ENCODE measurements at places on chromosomes 6 and 20. TPM values are rescaled to one million over a fixed set of nuclear protein-coding genes. Genes with fewer than 3 reads are reported as not detected.

STK38 gene
- total RNA-seq, result 37.6 TPM

CD83 gene
- total RNA-seq, result 57.2 TPM

- DNase-seq, result no peak
These were observed 117.8 kb upstream of the F13A1 start for GRCh38 chr6:6438286-6438685.

DNA sequence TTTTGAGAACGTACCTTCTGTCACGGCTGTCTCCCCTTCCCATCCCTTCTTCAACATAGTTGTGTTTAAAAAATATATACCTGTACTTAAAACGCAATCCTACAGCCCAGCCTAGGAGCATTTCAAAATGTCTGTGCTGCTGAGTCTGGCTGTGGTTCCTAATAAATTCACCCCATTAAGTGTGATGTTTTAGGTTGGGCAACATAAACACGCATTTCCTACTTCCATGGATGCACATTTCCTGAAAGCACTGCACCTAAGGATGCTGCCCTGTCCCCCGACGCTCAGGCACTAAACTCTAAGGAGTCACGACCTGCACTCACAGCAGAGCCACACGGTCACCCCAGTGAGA is 1.2 kb downstream of the REV3L start:
- no peak for DNase-seq

GRCh38 chr6:1382331-1382882 is 7.0 kb upstream of the FOXF2 start:
- DNase-seq, result no peak

DNA sequence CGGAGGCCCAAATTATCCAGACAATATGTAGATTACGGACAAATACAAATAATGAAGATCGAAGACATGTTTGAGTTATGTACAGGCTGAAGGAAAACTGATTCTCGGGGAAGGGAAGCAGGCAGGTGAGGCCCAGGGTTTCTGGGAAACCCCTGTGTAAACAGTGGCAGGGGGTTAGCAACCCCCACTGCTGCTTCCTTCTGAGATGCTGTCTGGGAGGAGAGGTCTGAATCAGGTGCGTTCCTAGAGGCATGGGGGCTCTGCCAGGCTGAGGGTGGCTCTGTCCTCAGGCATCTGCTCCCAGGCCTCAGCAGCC is 7.2 kb upstream of the MDGA1 start:
- no peak for DNase-seq

DNA sequence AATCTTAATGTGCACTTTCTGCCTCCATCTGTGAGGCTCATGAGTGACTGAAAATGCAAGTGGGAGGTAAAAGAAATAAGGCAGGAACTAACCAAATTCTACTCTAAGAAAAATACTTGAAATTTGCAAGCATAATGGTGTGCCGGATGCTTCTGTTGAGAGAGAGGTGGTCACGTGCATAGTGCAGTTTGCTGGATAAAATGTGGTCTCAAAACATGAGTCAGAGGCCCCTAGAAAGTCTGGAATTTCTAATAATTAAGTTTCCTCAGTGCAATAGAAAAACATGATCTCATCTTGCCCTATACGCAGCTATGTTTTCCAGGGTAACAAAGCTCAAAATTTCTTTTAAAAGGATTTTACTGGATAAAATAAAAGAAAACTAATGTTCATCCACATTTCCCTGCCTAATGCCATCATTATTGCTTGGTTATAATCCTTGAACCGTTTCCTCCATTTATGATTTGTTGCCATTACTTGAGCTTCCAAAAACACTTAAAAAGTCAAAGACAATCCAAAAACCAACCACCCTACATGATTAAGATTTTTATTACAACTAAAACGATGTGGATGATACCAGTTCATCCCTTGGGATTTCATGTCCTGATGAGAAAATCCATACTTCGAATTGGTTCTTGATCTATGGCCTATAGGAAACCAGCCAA is 351.7 kb upstream of the ARID1B start:
- no peak for DNase-seq

GRCh38 chr20:47336129-47336754 is 20.3 kb downstream of the ZMYND8 start:
- no peak for DNase-seq

- no peak for DNase-seq
These were observed 39.5 kb upstream of the ADGRF5 start for GRCh38 chr6:46961232-46961631.

- DNase-seq, result no peak
These were observed 140.3 kb downstream of the BCAS1 start for GRCh38 chr20:53929974-53930650.

DNA sequence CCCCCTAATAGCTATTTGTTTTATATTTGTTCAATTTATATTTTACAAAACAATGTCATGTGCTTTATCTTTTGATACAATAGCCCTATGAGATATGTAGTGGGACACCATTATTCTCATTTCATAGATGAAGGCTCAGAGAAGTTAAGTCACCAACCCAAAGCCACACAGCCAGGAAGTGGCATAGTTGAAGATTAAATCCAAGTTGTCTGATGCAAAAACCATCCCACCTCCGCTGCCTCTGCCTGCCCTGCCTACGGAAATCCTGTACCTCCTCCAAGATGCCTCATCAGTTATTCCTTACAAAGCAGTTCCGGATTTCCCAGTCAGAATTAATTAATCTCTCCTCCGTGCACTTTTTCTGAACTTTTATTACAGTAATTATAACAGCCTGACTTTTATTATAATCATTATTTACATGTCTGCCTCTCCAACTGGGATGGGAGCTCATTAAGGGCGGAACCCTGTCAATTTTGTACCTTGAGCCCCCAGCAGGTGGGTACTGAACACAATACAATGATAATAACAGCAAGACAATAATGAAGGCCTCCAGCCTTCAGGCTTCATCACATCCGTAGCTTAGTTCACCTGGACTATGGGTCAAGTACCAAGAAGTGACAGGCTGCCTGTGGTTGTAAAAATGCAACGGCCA is 54.7 kb downstream of the LRFN2 start:
- DNase-seq, result no peak

DNA sequence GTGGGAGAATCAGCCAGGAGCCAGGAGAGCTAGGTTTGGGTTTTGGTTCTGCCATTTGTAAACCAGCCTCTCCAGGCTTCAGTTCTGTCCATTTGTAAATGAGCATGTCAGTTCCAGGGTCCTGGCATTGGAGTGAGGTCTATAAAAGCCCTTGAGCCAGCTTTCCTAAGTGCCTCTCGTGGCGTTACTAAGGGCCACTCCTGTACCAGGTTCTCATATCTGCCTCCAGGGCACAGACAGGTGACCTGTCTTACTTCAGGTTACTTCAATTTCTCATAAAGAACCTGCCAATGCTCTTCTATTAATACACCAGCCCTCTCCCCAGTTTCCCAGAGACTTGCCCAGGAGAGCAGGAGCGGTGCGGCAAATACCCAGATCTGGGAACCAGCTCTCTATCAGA is 101.9 kb downstream of the VEGFA start:
- no peak for DNase-seq

TCP11 gene
- not detected for total RNA-seq

- peak; percentile 28 for DNase-seq
These were observed 56.3 kb upstream of the TULP1 start for GRCh38 chr6:35569011-35569461.

C20orf141 gene
- not detected for total RNA-seq

- DNase-seq, result no peak
These were observed 224.9 kb upstream of the DTNBP1 start for GRCh38 chr6:15887491-15888461.

DNA sequence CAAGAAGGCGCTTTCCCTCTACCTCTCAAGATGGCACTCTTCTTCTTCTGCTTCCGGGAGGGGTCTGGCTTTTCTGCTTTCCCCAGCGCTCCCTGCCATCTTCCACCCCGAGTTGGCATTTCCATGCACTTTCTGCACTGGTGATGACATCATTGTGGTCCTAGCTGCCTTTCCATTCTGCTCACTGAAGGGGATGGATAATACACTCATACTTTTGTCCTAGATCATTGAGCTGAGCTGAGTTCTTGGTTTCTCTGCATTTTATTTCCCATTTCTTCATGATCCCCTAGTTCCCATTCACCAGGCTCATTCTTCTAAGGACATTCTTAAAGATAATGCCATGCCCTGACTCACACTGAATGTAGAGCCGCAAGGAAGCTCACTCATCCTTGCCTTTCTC is 96.7 kb downstream of the EDN1 start:
- no peak for DNase-seq

GRCh38 chr6:135346747-135347146 is 150.8 kb downstream of the AHI1 start:
- no peak for DNase-seq

GRCh38 chr6:129117355-129117754 is 234.4 kb downstream of the LAMA2 start:
- DNase-seq, result no peak

- no peak for DNase-seq
These were observed 16.7 kb downstream of the KAT14 start for GRCh38 chr20:18154342-18154741.

DNA sequence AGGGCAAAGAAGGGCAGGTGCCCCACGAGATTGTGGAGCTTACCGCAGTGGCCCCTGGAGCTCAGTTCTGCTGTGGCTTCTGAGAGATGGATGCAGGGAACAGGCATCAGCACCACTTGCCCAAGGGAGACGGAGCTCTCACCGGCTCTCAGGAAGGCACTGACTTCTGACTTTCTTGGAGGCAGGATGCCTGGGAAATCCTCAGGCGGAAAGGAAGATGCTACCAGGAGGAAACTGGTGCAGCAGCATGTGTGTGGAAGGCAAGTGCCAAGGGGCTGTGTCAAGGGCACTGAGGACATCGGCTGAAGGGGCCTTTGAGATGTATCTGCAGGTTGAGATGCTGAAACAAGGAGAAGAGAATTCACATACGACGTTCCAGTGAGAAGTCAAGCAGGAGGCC is 64.0 kb downstream of the FOXA2 start:
- no peak for DNase-seq

DNA sequence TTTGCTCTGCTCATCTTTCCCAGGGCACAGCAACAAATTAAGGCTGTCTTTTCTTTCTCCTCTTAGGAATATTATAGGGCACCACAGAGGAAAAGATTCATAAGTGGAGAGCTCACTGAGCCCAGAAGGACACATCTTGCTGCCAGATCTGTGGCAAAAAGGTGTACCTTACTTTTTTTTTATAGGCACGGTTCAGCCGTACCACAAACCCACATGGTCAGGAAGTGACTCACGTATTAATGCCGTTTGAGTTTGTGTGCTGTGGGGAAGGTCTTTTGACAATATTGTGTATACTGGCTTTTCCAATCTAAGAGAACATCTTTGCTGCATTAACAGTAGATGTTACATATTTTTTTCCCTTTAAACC is 28.4 kb downstream of the PAQR8 start:
- DNase-seq, result peak; percentile 26

GRCh38 chr6:112247275-112247674 is 7.1 kb downstream of the LAMA4 start:
- DNase-seq, result no peak

MYCT1 gene
- not detected for total RNA-seq

- DNase-seq, result no peak
These were observed 184.9 kb downstream of the COL12A1 start for GRCh38 chr6:75020971-75021370.

- no peak for DNase-seq
These were observed 23.2 kb upstream of the SERINC1 start for GRCh38 chr6:122494665-122495272.

IRF4 gene
- total RNA-seq, result 24.7 TPM

NKX2-2 gene
- total RNA-seq, result not detected

DNA sequence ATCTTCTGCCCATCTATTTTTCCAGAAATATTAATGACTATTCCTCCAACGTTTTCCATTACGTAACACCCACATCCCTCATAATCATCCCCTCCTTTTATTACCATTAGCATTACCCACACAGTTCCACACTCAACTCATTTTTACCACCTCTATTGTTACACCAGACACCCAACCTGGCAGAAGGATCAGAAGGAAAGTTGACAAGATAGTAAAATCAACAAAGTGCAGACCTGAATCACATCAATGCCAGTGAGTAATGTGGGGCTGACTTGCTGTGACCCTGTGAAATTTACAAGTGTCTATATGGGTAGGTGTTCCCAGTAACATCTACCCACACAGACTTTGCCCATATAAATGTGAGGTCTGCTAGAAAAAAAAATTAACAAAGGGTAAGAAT is 568.2 kb downstream of the MAFB start:
- DNase-seq, result no peak

- DNase-seq, result no peak
These were observed 4.1 kb upstream of the AIF1 start for GRCh38 chr6:31610968-31611367.

GRCh38 chr6:166417285-166417691 is 34.5 kb upstream of the MPC1 start:
- DNase-seq, result peak; percentile 82

DNA sequence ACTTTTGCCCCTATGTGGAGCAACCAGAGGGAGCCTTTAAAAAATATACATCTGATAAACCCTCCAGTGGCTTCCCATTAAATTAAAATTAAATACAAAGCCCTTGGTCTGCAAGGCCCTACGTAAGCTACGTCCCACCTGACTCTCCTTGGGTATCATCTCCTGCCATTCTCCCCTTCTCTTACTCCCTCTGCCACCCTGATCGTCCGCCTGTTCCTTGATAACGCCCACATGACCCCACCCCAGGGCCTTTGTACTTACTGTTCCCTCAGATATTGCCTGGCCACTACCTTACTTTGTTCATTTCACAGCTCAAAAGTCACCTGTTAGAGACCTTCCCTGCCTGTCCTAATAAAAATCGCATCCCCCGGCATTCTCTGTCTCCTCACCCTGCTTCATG is 5.4 kb upstream of the NFATC2 start:
- DNase-seq, result no peak

DNA sequence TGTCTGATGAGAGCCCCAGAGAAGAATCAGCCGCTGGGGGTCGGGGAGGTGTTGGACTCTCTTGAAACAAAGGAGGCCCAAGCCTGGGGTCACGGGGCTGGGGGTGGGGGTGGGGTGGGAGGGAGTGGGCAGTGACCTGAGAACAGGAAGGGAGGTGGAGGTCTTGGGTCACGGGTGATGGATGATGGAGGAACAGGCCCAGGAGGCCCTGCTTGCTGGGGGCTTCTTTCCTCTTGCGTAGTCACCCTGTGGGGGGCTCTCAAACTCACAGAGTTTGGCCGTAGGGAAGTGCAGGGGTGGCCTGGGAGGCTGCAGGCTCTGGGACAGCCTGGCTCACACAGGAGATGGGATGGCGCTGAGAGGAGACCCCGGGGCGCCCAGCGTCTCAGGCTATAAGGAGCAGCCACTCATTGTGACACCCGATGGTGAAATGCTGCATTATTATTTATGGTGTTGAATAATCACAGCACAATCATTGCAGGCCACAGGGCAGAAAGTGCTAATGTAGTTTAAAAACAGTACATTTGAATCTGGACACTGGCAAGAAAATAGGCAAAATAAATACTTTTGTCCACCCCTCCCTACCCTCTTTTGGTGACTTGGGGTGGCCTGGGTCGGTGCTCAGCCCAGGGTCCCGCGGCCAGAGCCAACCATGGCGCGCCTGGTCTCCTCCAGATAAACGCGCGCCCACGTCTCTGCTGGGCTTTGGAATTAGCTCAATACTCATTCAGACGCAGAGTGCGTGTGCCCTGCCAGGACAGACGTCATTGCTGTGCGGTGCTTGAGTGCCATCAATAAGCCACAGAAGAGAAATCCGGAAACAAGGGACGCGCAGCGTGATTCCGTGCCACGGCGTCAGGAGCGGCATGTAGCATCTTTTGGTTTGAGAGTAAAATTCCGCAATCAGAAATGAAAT is 27.3 kb upstream of the BHLHE23 start:
- DNase-seq, result peak; percentile 5

All from CD8-positive, alpha-beta T cell (primary cell).